CD4-positive, alpha-beta T cell treated with Interleukin-6 at 100 ng/mL for 8 hours (primary cell): ENCODE measurements at places on chromosomes 5 and 9.

GRCh38 chr5:78339617-78340436 lies 20.6 kb upstream of the SCAMP1 start:
- DNase-seq, result no peak

GRCh38 chr9:87300915-87301314 lies 196.8 kb upstream of the DAPK1 start:
- DNase-seq, result no peak

- no peak for DNase-seq
These were observed 98.8 kb upstream of the EFNA5 start for GRCh38 chr5:107769519-107769918.

DNA sequence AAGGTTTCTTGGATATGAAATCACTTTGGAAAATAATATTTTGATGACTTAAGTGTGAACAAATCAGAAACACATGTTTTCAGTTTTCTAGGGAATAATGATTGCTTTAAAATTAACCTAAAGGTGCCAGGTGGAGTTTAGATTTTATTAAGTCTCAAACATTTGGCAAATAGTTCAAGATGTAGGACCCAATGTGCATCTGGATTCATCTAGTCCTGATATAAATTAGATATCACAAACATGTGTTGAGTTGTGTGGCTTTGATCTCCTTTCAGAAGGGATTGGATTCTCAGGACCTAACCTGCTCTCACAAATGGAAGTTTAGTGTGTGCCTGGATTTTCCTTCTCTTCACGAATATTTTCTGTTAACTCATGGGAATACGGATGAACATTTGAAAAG lies 291.4 kb upstream of the ISL1 start:
- no peak for DNase-seq

DNA sequence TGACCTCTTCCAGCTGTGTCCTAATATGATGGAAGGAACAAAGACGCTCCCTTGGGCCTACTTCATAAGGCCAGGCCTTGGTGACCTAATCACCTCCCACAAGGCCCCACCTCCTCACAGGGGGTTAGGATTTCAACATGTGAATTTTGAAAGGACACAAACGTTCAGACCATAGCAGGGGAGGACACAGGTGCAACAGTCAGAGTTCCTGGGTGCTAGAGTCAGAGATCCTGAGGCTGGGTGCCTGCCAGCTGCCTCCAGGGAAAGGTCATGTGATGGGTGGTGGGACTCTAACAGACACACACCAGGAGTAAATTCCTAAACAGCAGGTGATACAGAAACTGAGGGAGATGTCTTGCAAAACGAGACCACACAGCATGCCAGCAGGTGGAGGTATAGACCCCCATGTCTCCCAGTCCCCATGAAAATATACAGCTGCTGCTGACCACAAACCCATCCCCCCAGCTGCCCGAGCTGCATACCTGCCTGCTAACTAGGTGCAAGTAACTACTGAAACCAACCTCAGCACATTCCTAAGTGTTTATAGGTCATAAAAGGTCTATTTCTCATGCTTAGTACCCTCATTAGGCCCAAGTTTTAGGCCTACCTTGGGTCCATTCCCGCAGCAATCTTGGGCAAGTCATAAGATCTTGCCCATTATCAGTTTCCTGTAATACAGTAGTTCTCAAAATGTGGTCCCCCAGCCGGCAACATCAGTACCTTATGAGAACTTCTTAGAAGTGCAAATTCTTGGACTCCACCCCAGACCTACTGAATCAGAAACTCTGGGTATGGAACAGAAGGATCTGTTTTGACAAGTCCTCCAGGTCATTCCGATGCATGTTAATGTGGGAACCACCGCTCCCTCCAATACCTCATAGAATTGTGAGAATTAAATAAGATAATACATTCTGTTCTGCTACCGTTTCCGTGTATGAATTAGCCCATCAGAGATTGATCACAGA lies 245.3 kb downstream of the ENC1 start:
- no peak for DNase-seq

DNA sequence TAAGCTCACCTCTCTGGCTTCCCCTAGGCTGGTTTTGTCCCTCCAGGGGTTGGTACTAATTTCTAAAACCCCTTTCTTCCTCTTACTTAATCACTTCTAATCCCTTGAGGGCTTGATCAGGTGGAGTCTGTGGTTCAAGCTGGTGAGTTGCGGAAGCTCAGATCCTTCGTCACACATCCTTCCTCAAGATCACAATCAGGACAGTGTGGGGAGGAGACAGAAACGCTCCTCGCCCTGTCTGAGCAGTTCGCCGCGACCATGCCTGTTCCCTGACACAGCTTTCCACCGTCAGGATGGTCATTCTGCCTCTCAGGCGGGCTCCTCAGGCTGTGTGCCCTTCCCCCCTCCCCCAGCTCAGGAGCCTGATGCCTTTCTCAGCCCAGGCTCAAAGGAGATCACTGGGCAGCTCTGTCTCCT lies 24.3 kb downstream of the CPLX2 start:
- DNase-seq, result peak; percentile 55

GRCh38 chr5:56631719-56632118 lies 183.6 kb upstream of the MAP3K1 start:
- no peak for DNase-seq

DNA sequence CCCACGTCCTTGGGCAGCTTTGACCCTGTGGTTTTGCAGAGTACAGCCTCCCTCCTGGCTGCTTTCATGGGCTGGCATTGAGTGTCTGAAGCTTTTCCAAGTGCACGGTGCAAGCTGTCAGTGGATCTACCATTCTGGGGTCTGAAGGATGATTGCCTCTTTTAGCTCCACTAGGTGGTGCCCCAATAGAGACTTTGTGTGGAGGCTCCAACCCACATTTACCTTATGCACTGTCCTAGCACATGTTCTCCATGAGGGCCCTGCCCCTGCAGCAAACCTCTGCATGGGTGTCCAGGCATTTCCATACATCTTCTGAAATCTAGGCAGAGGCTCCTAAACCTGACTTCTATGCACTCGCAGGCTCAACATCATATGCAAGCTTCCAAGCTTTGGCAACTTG lies 644.2 kb upstream of the CDH9 start:
- no peak for DNase-seq

GRCh38 chr5:160023908-160024630 lies 15.1 kb downstream of the TTC1 start:
- no peak for DNase-seq

DNA sequence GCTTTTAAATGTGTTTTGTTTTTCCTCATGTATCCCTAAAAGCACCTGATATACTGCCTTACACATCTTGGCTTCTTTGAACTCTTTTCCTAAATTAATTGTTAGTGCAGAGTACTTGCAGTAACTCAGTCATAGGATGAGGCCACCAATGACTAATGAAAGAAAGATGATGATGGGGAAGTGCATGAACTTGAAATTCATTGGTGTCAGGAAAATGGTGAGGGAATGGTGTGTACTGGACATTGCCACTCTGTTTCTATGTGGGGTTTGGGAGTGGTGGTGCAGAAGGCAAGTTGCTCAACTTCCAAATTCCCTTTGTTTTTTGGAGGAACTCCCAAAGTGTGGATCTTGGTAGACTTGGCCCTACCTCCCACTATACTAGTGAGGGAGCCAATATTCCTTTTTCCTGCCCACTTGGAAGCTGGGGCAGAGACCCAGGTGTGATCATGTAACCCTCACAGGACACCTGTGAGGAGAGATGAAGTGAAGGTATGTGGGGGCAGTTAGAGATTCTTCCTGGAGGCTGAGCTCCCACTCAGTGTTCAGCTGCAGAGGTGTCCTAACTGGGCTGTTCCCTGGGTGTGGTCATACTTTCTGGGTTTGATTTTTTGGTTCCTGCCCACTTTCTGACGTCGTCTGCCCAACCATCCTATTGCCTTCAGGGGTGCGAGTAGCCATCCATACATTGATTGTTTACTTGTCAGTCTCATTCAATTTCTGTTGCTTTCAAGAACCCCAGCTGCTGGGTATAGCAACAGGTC lies 298.5 kb downstream of the MAST4 start:
- DNase-seq, result no peak
